ENCODE measurements at places on chromosomes 3 and 15.

DNA sequence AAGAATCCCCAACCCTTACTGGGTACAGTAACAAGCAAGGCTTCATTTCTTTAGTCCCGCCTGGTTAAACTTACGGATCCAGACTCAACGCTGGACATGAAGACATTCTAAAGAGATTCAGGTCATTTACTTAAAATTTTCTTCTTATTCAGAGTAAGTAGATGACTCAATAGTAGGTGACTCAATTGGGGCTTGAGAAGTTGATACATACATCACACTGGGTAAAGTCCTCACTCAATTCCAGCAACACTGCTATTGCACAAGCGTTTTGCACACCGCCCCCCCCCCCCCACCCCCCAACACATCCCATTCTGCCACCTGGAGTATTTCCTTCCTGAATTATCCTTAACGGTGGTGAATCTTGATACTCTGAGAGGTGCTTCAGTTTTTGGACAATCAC, 610.0 kb downstream of the FOXP1 start:
- no peak for DNase-seq

DNA sequence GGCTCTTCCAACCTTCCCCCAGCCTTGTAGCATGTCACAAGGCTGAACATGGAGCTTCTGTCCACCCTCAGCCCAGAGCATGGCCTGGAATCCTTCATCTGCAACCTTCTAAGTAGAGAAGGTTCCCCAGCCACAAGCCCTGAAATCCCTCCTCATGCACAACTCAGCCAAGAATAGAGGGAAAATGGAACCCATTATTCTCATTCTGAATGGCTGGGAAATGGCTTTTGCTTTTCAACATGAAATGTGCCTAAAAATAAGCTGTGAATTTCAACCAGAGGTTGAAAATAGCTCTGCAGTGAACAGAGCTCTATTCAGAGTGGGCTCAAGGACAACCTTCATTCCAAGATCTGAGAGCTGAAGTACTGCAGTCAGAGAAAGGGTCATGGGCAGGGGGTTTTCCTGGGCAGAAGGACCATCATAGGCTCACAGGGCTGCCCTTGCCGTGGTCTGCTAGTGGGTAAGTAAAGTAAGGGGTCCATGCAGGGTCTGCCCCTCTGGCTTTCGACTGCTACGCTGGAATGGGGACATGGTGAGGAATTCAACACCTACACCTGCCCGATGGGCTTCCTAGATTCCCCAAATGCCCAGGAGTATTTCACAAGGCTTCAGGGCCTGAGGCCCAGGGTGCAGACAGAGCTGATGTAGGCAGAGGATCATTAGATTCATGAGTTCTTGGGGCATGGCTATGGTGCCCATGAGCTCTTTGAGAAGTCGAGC, 35.9 kb downstream of the POC1A start:
- DNase-seq: no peak

DNA sequence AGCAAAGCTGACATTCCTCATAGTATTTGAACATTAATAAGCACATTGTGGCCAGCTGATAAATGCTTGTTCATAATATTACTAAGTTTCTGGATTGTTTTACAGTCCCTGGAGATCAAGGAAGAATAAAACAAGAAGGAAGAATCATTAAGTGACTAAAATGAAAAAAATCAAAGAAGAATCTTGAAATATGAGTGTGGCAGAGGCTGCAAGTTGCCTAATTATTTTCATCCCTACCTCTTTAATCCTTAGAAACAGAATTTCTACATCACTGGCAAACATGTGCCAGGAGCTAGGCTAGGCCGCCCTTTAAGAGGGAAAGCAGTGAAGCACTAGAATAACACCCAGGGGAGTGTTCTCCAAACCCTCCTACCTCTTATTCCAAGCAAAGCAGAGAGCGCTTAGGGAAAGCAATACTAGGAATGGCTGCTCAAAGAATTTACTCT, 98.9 kb downstream of the MAGI1 start:
- DNase-seq: no peak

- DNase-seq: no peak
Observed at GRCh38 chr3:132037056-132037455, 2.2 kb upstream of the CPNE4 start.

DNA sequence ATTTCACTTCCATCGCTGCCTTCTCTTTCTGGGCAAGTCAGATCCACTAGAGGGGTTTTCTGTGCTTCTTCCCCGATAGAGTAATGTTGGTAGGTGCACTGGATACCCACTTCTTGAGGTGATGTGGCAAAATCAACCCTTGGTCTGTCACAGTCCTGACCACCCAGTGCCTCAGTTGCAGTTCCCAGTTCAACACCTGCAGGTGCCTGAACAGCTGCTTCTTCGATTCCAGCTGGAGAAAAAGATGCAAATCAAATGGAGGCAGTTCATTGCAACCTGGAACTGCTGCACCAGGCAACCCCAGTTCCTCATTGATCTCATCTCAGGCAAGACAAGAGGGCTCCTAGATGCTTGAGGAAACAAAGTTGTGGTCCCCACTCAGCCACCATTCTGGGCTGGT, 186.6 kb downstream of the UBE2E2 start:
- no peak for DNase-seq

GRCh38 chr3:71499227-71499876, 84.2 kb downstream of the FOXP1 start:
- no peak for DNase-seq

- no peak for DNase-seq
Observed at GRCh38 chr15:41895491-41895890, 1.6 kb upstream of the SPTBN5 start.

- DNase-seq: peak; percentile 36
Observed at GRCh38 chr3:116444819-116445310, 422 bp downstream of the LSAMP start.

GRCh38 chr3:12394569-12395271, 89.6 kb upstream of the TSEN2 start:
- DNase-seq: no peak

DNA sequence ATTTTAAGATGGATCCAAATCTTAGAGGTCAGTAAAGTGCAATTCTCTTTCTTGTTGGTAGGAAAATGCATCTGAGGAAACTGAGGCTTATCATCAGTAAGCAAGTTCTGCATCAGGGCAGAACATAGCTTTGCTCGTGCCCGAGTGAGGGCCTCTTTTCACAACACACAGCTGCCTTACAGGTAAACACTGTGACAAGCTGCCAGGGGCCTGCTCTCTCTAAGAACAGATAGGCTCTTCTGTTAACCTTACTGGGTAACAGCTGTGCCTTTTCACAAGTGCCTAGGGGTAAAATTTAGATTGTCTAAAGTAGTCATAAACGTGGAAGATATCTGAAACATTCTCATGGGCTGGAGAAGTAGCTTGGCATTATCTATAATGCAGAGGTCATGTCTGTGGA, 118.1 kb downstream of the C3orf38 start:
- DNase-seq: no peak

DNA sequence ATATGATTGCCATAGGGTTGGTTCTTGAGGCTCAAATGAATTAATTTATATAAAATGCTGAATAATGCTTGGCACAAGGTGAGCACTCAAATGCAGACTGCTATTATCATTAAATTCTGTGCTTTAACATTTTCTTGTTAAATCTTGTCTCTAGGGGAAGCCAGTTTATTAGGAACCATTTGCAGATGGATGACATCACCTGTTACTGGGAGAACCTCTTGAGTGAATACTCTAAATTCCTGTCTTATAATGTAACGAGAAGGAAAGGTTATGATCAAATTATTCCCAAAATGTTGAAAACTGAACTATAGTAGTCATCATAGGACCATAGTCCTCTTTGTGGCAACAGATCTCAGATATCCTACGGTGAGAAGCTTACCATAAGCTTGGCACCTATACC, 6.2 kb upstream of the TIMMDC1 start:
- DNase-seq: no peak

- no peak for DNase-seq
Observed at GRCh38 chr15:101810876-101811275, 1.1 kb upstream of the OR4F15 start.

DNA sequence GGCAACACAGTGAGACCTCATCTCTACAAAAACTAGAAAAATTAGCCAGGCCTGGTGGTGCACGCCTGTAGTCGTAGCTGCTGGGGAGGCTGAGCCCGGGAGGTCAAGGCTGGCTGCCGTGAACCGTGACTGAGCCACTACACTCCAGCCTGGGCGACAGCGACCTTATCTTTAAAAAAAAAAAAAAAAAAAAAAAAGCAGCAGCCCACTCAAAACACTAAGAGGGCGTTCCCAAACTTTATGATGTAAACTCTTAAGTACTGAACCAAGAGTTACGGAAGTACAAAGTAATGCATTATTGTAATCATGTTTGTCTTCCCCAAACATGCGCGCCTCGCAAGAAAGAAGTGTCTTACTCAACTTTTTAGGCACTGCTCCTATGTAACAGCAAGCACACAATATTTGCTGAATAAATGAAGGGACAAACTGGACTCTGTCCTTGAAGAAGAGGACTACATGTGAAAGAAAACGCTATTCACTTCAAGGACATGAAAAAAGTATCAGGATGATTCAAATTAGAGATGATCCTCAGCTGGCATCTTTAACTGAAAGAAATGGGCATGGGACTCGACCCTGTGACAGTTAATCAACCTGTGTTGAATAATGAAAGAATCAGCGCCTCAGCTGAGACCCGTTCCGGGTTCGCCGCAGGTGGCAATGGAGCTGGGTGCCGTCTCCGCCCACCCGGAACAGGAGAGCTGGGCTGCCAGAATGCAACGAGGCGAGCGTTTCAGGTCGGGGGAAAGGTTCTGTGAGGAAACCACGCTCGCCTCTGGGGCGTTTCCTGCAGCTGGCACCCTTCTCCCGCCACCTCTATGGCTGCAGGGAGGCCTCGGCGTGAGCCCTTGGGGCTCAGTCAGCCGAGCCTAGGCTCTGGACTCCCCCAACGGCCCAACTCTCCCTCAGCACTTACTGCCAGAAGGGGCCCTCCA, 718 bp downstream of the SPG11 start:
- peak; percentile 69 for DNase-seq

DNA sequence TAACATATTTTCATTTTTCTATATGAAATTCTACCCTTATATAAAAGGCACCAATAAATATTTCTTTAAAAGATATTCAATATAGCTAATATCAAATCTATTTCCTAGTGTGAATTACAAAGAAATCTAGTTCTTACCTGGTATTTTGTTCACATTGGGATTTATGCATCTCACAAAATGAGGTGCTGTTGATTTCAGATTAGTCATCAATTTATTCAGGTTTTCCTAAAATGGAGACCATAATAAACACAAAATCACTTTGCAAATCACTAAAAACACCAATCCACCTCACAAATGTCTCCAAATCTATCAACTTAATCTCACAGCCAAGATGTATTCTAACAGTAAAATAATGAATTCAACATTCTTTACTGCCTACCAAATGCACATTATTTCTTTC, 51.2 kb downstream of the MYH15 start:
- DNase-seq: no peak

DNA sequence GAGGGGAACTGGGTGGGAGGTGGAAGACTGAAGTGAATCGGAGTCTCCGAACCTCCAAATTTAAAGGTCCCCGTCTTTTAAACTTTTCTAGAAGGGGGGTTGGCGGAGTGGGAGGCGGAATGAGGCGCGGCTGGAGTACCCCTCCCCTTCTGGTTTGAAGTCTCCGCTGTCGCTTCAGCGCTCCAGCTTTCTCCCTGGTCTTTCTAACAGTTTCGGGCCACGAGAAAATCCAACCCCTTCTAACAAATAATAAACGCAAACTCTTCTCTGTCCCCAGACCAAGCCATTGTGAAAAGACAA, 2.5 kb upstream of the MECOM start:
- no peak for DNase-seq

DNA sequence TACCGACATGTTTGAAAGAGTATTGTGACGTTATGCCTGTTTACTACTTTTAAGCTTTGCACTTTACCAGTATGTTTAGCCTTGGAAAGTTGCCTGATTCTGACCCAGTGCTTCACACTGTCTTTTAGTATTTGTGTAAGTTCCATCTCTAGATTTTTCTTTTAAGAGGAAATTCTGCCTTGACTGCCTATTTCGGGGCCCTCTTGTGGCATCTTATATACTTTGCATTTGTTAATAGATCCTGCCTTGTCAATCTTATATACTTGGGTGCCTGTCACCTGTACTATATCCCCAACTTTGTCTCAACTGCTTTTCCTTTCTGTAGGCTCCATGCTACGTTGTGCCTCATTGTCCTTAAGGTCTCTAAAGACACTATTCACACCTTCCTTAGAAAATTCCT, 244.6 kb downstream of the STXBP5L start:
- peak; percentile 21 for DNase-seq

DNA sequence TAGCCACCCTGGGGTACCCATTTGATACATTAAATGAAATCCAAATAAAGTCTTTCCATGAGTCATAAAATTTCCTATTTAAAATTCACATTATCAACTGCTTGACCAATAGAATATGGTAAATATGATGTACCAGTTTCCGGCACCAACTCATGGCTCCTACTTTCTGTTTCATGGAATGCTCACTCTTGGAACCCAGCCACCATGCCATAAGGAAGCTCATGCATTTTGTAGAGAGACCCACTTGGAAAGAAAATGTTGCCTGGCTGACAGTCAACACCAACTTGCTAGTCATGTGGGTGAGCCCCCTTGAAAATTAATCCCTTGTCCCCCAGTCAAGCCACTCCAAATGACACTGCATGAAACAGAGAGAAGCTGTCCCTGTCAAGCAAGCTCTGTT, 57.2 kb downstream of the WWTR1 start:
- DNase-seq: no peak

GRCh38 chr3:128734523-128735189, 8.7 kb downstream of the RAB7A start:
- DNase-seq: no peak

DNA sequence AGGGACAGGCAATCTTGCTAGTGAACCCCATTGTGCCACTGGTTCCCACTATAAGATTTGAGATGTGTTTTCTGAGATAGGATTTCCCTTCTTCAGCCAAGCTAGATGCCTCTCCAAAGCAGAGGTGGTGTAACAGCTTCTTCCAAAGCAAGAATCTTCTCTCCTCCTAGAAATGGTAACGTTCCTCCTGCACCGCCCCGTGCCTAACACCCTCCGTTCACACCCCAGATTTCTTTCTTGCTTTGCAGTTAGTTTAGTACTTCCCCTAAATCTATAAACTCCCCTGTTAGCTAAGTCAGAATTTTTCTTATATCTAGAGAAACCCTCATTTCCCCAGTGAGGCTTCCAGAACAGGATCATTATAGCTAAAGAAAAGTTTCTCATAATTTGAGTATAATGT, 617.6 kb upstream of the MDFIC2 start:
- DNase-seq: no peak

DNA sequence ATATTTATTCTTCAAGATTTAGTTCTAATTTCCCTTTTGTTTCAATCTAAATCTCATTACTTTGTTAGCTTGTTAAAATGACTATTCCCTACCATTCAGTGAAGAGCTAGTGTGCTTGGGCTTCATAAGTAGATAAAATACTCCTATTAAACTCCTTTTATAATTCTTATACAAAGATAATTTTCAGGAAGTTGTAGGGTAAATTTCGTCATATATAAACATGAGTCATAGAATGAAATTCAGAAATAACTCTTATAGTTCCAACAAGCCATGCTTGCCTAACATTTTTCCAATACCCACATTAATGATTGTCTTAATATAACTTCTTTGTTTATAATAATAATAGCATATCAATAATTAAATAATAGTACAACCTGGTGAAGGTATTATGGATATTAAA, 407.3 kb downstream of the NAALADL2 start:
- DNase-seq: no peak

- DNase-seq: no peak
Observed at GRCh38 chr15:23572844-23573243, 7.4 kb downstream of the MKRN3 start.

All from COR-L47 (cell line).